ENCODE measurements at places on chromosomes 1 and 21. TPM values are rescaled to one million over a fixed set of nuclear protein-coding genes. Genes with fewer than 3 reads are reported as not detected.

GRCh38 chr1:54597455-54598030 is 25.8 kb downstream of the FAM151A start:
- no peaks in the 10 kb centered on the region for H3K36me3 ChIP-seq
- no peak for DNase-seq
- no peak overlapping the region for H3K4me3 ChIP-seq

GRCh38 chr1:8873506-8874229 is 4.8 kb downstream of the ENO1 start:
- no peak overlapping the region for H3K4me3 ChIP-seq
- peaks cover 76% of the 10 kb centered on the region for H3K4me1 ChIP-seq
- no peaks in the 10 kb centered on the region for H3K27me3 ChIP-seq
- peak overlapping the region; percentile 97 for H3K27ac ChIP-seq
- peaks cover 78% of the 10 kb centered on the region for H3K36me3 ChIP-seq

- H3K27me3 ChIP-seq = no peaks in the 10 kb centered on the region
- H3K4me1 ChIP-seq = no peaks in the 10 kb centered on the region
- H3K27ac ChIP-seq = no peak overlapping the region
- no peak for DNase-seq
Observed at GRCh38 chr21:36587388-36587787, 107.5 kb upstream of the CLDN14 start.

GRCh38 chr1:168235548-168235885 is 9.7 kb downstream of the SFT2D2 start:
- peaks cover 10% of the 10 kb centered on the region for H3K4me1 ChIP-seq
- H3K36me3 ChIP-seq = peaks cover 99% of the 10 kb centered on the region
- no peaks in the 10 kb centered on the region for H3K27me3 ChIP-seq
- H3K4me3 ChIP-seq = no peak overlapping the region
- DNase-seq = no peak

DNA sequence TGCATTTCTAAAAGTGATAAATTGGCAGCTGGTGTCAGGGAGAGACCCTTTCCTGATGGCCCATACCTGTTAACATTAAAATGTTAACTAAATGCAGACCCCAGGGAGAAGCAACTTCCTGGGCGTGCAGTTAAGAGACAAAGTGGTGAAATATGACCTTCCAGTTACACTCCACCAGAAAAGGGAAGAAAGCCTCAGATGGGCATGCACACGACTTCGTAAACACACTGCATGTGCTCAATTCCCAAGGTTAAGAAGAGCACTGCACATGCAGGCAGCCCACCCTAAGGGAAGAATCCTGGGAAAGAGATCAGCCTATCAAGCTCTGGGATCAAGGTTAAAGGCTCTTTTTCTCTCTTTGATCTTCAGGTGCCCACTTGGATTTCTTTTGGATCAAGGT is 9.7 kb upstream of the GBP6 start:
- no peaks in the 10 kb centered on the region for H3K27me3 ChIP-seq
- no peak overlapping the region for H3K4me3 ChIP-seq
- DNase-seq = no peak
- no peaks in the 10 kb centered on the region for H3K36me3 ChIP-seq
- H3K27ac ChIP-seq = peak overlapping the region; percentile 75

- no peak overlapping the region for H3K27ac ChIP-seq
- no peak for DNase-seq
- H3K4me1 ChIP-seq = no peaks in the 10 kb centered on the region
- H3K36me3 ChIP-seq = no peaks in the 10 kb centered on the region
- no peak overlapping the region for H3K4me3 ChIP-seq
Observed at GRCh38 chr1:222283147-222283768, 264.6 kb downstream of the HHIPL2 start.

The ANKRD13C gene
- 19.1 TPM for total RNA-seq

The MYBPH gene
- total RNA-seq = 0.55 TPM

The ARMH1 gene
- 6.4 TPM for total RNA-seq

The CFHR3 gene
- total RNA-seq = 0.17 TPM

The CDC20 gene
- 18.0 TPM for total RNA-seq

The CLCA4 gene
- total RNA-seq = not detected

The XKR8 gene
- total RNA-seq = 8.8 TPM

The ST6GALNAC3 gene
- total RNA-seq = 17.1 TPM
